ENCODE measurements at places on chromosomes 1 and 21. TPM values are rescaled to one million over a fixed set of nuclear protein-coding genes. Genes with fewer than 3 reads are reported as not detected.

GRCh38 chr1:3915551-3916121 is 15.6 kb upstream of the C1orf174 start:
- H3K4me3 ChIP-seq: no peak overlapping the region
- H3K4me1 ChIP-seq: no peaks in the 10 kb centered on the region
- no peaks in the 10 kb centered on the region for H3K27me3 ChIP-seq
- no peaks in the 10 kb centered on the region for H3K36me3 ChIP-seq

DNA sequence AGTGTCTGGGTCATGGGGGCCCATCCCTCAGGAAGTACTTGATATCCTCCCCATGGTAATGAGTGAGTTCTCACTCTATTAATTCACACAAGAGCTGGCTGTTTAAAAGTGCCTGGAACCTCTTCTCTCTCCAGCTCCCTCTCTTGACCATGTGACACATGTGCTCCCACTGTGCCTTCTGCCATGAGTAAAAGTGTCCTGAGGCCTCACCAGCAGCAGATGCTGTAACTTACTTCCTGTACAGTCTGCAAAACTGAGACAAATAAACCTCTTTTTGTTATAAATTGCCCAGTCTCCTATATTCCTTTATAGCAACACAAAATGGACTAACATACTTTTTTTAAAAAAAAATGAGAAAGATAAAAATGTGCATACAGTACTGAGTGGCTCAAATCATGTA is 24.0 kb downstream of the PUM1 start:
- no peak overlapping the region for H3K4me3 ChIP-seq
- H3K4me1 ChIP-seq: no peaks in the 10 kb centered on the region
- no peak for DNase-seq
- no peaks in the 10 kb centered on the region for H3K27me3 ChIP-seq
- no peaks in the 10 kb centered on the region for H3K36me3 ChIP-seq
- H3K27ac ChIP-seq: no peak overlapping the region

- H3K4me3 ChIP-seq: no peak overlapping the region
- no peaks in the 10 kb centered on the region for H3K36me3 ChIP-seq
- H3K27me3 ChIP-seq: no peaks in the 10 kb centered on the region
- no peak for DNase-seq
- no peak overlapping the region for H3K27ac ChIP-seq
- no peaks in the 10 kb centered on the region for H3K4me1 ChIP-seq
These were observed 69.6 kb downstream of the PTPRU start for GRCh38 chr1:29305943-29306342.

- H3K4me3 ChIP-seq: no peak overlapping the region
- H3K27me3 ChIP-seq: no peaks in the 10 kb centered on the region
- DNase-seq: no peak
- no peaks in the 10 kb centered on the region for H3K36me3 ChIP-seq
- no peaks in the 10 kb centered on the region for H3K4me1 ChIP-seq
These were observed 117.1 kb upstream of the COL6A1 start for GRCh38 chr21:45864436-45864835.

DNA sequence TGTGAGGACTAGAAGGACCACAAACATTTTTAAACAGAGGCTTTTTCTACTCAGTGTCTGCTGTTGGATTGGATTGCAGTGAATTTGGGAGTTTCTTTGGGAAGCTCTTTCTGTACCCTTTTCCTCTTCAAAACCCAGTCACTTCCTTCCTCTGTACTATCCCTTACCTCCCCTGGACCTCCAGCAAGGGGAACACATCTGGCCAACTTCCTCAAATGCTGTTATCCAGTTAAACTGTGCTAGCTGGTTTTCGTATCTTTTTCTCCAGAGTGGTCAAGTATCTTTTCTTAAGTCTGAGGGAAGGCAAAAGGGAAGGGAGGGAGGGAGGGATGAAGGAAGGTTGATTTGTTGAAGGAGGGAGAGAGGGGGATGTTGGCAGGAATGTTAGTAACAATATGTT is 99.2 kb upstream of the TNR start:
- no peak overlapping the region for H3K4me3 ChIP-seq
- no peaks in the 10 kb centered on the region for H3K27me3 ChIP-seq
- H3K27ac ChIP-seq: no peak overlapping the region
- DNase-seq: no peak

The SPRR2A gene
- polyA plus RNA-seq: not detected

The MAP1LC3C gene
- polyA plus RNA-seq: 0.65 TPM

DNA sequence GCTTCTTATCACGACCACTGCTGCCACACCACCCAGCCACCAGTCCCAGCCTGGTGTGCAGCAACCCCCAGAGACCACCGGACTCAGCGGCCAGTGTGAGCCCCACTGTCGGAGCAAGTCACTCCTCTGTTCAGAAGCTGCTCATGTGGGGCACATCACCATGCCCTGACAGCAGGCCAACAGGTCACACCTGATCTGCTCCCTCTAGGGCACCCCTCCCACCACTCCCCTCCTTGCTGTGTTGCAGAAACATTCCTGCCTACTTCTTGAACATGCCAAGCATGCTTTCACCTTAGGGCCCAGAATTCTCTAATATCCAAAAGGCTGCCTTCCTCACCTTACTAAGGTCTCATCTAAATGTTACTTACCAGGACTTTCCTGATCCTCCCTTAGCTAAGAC is 146.5 kb downstream of the SLC45A1 start:
- H3K4me1 ChIP-seq: peaks cover 37% of the 10 kb centered on the region
- DNase-seq: no peak
- H3K36me3 ChIP-seq: no peaks in the 10 kb centered on the region
- H3K4me3 ChIP-seq: no peak overlapping the region

GRCh38 chr21:44935533-44935927 is 4.3 kb upstream of the SLX9 start:
- H3K4me3 ChIP-seq: no peak overlapping the region
- no peak for DNase-seq
- no peaks in the 10 kb centered on the region for H3K27me3 ChIP-seq
- H3K36me3 ChIP-seq: no peaks in the 10 kb centered on the region
- H3K27ac ChIP-seq: no peak overlapping the region

GRCh38 chr1:96002201-96002600 is 719.4 kb upstream of the PTBP2 start:
- H3K36me3 ChIP-seq: no peaks in the 10 kb centered on the region
- H3K27ac ChIP-seq: no peak overlapping the region
- H3K4me1 ChIP-seq: no peaks in the 10 kb centered on the region
- H3K4me3 ChIP-seq: no peak overlapping the region
- H3K27me3 ChIP-seq: no peaks in the 10 kb centered on the region
- DNase-seq: no peak

The PLXNA2 gene
- 4.7 TPM for polyA plus RNA-seq

GRCh38 chr1:233654658-233655280 is 40.9 kb downstream of the KCNK1 start:
- H3K4me1 ChIP-seq: no peaks in the 10 kb centered on the region
- no peaks in the 10 kb centered on the region for H3K27me3 ChIP-seq
- no peaks in the 10 kb centered on the region for H3K36me3 ChIP-seq
- no peak for DNase-seq

DNA sequence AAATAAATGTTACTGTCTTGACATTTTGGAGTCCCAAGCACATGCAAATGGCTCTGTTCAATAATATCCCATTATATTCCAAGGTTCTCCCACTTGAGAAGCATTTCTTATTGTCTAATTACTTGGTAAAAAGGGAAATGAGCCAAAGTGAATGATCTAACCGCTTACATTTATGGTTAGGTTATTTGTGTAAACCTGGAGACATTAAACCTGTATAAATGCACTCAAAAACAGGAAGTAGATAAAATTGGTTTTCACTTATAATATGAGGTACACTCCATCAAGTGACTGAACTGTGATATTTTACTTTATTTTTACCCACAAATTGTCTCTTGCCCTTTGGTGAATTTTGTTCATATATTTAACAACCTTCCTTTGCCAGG is 26.8 kb downstream of the KIF1B start:
- H3K27me3 ChIP-seq: no peaks in the 10 kb centered on the region
- no peaks in the 10 kb centered on the region for H3K36me3 ChIP-seq
- DNase-seq: no peak
- no peak overlapping the region for H3K4me3 ChIP-seq

- H3K4me3 ChIP-seq: no peak overlapping the region
- H3K4me1 ChIP-seq: peaks cover 8% of the 10 kb centered on the region
- H3K27ac ChIP-seq: no peak overlapping the region
- no peaks in the 10 kb centered on the region for H3K36me3 ChIP-seq
- DNase-seq: no peak
These were observed 61.5 kb downstream of the TNN start for GRCh38 chr1:175129182-175129581.

DNA sequence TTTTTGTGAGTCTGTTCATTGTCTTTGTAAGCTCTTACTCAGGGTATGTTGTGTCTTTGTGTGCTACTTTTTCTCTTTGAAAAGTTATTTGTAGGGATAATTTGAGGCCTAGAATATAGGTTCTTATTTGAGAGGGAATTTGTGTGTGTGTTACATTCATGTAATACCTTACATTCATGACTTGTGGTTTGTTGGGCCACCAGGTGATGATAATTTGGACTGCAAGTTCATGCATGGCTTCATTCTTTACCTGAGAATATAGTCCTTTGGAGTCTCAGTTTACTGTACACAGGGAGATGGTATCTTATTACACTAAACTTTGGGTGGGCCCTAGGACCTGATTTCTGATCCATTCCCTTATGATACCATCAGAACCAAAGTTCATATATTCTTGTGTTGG is 51.8 kb upstream of the FASLG start:
- no peak overlapping the region for H3K27ac ChIP-seq
- H3K36me3 ChIP-seq: no peaks in the 10 kb centered on the region
- H3K27me3 ChIP-seq: no peaks in the 10 kb centered on the region

- H3K27me3 ChIP-seq: no peaks in the 10 kb centered on the region
- H3K4me1 ChIP-seq: no peaks in the 10 kb centered on the region
- no peak overlapping the region for H3K4me3 ChIP-seq
- H3K36me3 ChIP-seq: no peaks in the 10 kb centered on the region
- DNase-seq: no peak
These were observed 96.7 kb downstream of the ZP4 start for GRCh38 chr1:237794071-237794470.

- H3K4me3 ChIP-seq: no peak overlapping the region
- DNase-seq: no peak
- no peak overlapping the region for H3K27ac ChIP-seq
- H3K4me1 ChIP-seq: no peaks in the 10 kb centered on the region
- no peaks in the 10 kb centered on the region for H3K27me3 ChIP-seq
These were observed 140.3 kb downstream of the SLC30A10 start for GRCh38 chr1:219788091-219788490.

DNA sequence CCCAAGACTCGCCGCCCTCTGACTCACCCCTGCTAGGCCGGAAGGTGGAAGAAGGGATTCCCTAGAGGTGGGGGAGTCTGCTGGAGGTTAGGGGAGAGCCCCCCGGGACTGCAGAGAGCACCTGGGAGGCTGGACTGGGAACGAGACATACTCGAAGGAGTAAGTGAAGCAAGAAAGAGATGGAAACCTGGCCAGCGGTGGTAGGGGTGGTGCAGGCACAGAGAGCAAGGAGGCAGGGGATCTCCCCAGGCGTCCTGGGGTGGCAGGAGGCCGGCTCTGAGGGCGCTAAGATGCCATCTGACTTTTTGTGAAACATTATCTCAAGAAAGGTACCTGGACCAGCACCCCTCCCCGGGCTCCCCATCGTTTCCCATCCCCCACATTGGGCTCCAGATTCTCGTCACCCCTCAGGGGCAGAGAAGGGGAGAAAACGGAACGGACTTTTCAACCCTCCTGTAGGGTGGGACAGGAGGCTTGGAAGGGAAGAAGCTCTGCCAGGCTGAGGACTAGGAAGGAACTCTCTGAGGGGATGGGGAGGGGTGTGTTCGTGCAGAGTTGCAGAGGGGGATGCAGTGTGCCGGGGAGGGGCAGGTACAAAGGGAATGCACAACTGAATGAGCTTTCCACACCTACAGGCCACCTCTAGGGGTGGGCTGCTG is 708 bp downstream of the CHRNB2 start:
- peaks cover 6% of the 10 kb centered on the region for H3K4me1 ChIP-seq
- no peak for DNase-seq
- H3K27ac ChIP-seq: no peak overlapping the region
- no peaks in the 10 kb centered on the region for H3K27me3 ChIP-seq
- no peaks in the 10 kb centered on the region for H3K36me3 ChIP-seq

The KDF1 gene
- 4.0 TPM for polyA plus RNA-seq

The LRRC53 gene
- polyA plus RNA-seq: not detected

The GFI1 gene
- polyA plus RNA-seq: 1.3 TPM

GRCh38 chr1:8373581-8374241 is 55.8 kb downstream of the SLC45A1 start:
- no peak overlapping the region for H3K4me3 ChIP-seq
- peak; percentile 75 for DNase-seq
- no peaks in the 10 kb centered on the region for H3K36me3 ChIP-seq
- peak overlapping the region; percentile 76 for H3K27ac ChIP-seq
- peaks cover 53% of the 10 kb centered on the region for H3K4me1 ChIP-seq
- H3K27me3 ChIP-seq: no peaks in the 10 kb centered on the region

The SPATA46 gene
- 72.9 TPM for polyA plus RNA-seq

The CD34 gene
- 70.7 TPM for polyA plus RNA-seq

The KRTAP10-8 gene
- not detected for polyA plus RNA-seq

The TRIM17 gene
- 37.4 TPM for polyA plus RNA-seq

DNA sequence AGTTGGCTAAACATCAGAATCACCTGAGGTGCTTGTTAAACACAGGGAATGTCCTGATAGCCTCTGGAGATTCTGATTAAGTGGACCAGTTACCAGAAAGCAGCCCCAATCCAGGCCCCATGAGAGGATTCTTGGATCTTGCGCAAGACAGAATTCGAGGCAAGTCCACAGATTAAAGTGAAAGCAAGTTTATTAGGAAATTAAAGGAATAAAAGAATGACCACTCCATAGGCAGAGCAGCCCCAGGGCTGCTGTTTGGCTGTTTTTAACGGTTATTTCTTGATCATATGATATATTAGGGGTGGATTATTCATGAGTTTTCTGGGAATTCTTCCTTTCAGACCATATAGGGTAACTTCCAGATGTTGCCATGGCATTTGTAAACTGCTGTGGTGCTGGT is 176.2 kb downstream of the ROR1 start:
- no peaks in the 10 kb centered on the region for H3K27me3 ChIP-seq
- no peaks in the 10 kb centered on the region for H3K36me3 ChIP-seq
- DNase-seq: peak; percentile 57
- H3K4me1 ChIP-seq: no peaks in the 10 kb centered on the region
- H3K4me3 ChIP-seq: no peak overlapping the region
- peak overlapping the region; percentile 28 for H3K27ac ChIP-seq

GRCh38 chr1:56376188-56376984 is 203.0 kb downstream of the PLPP3 start:
- H3K4me3 ChIP-seq: no peak overlapping the region
- H3K27me3 ChIP-seq: no peaks in the 10 kb centered on the region
- no peak overlapping the region for H3K27ac ChIP-seq
- H3K36me3 ChIP-seq: no peaks in the 10 kb centered on the region
- DNase-seq: no peak

GRCh38 chr1:23422941-23423340 is 1.6 kb downstream of the TCEA3 start:
- no peak for DNase-seq
- no peak overlapping the region for H3K4me3 ChIP-seq
- no peaks in the 10 kb centered on the region for H3K27me3 ChIP-seq

The MPL gene
- 0.32 TPM for polyA plus RNA-seq

The AKNAD1 gene
- 9.8 TPM for polyA plus RNA-seq

Data from testis (tissue), 5 donors.